NCI-H460 (cell line): ENCODE measurements at places on chromosomes 3 and 15. TPM values are rescaled to one million over a fixed set of nuclear protein-coding genes. Genes with fewer than 3 reads are reported as not detected.

SFMBT1 gene
- 9.6 and 10.1 TPM in 2 replicates for total RNA-seq

CHDH gene
- 0.57 and 1.2 TPM in 2 replicates for total RNA-seq

TLR9 gene
- not detected in 2 replicates for total RNA-seq

ITPKA gene
- total RNA-seq, result 1.4 and 1.6 TPM in 2 replicates

SLC6A20 gene
- not detected in 2 replicates for total RNA-seq

MYZAP gene
- not detected in 2 replicates for total RNA-seq

GOLIM4 gene
- total RNA-seq, result 20.5 and 26.0 TPM in 2 replicates

FBXW12 gene
- total RNA-seq, result not detected in 2 replicates

GOLGA8H gene
- total RNA-seq, result 1.1 and 2.3 TPM in 2 replicates

DNA sequence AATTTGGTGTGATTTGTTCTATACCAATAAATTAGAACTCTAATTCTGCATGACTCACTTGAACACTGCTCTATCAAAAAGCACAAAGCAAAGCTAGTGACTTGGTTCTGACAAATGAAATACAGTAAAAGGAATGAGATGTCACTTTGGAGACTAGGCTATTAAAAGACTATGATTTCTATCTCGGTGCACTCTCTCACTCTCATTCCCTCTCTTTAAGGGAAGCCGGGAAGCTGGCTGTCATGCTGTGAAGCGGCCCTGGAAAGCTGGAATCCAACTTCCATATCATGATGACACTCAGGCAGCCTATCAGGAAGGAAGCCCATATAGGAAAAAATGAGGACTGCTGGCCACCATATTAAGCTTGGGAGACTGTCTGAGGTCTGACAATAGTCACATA is 590.1 kb upstream of the CBLB start:
- DNase-seq, result no peak

DNA sequence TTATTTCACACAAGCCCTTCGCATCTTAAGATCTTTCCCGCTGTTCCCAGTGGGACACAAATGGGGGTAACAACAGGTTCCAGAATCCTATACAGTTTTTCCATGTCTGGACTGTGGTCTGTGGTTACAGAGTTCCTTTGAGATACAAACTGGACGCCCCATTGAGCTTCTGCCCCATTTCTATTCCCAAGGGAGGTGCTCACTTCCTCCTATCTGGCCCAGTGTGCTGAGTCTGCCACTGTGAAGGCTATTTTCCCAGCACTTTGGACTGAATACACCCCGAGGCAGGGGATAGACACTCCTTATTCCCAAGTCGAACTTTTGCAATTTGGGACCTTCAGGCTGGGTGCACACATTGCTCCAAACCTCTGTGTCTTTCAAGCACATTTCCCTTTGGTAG is 44.0 kb downstream of the MESD start:
- no peak for DNase-seq

DNA sequence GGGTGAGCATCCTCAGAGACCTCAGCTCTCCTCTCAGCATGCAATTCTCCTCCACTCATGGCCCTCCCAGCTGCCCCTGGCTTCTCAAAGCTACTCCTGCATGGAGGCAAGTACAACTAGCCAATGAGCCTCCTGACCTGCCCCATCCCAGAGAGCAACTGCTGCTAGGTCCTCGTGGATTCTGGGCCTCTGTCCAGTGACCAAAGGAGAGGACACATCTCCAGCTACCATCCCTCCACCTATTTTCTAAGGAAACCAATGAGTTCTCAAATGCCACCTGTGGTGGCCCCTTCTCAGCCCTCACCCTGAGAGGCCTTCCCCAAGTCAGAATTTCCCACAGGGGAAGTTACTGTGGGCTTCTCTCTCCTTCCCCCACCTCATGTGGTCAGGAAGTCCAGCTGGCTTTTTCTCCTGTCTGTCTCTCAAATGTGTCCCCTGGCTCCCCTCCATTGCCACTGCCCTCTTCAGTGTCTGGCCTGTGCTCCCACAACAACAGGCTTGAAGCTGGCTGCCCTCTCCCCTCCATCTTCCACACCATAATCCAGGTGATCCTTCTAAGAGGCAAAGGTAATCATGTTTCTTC is 43.0 kb downstream of the LIPC start:
- no peak for DNase-seq

DNA sequence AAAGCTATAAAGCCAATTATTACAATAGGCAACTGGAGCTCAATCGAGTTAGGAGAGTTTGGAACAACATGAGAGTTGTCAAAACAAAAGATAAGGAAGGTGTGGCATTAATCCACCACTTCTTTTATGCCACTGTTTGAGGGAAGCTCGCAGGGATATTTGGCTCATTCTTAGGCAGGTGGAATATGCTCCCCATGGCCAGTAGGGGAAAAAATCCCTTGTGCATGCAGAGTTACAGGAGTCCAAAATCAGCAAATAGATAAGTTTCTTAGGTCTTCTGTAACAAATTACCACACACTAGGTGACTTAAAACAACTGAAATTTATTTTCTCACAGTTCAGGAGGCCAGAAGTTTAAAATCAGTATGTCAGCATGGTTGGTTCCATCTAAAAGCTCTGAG is 135.4 kb upstream of the SYNPR start:
- no peak for DNase-seq

GRCh38 chr15:84926491-84927230 is 42.2 kb downstream of the SLC28A1 start:
- DNase-seq, result no peak

- no peak for DNase-seq
Measured at GRCh38 chr3:9507586-9508578, 45.7 kb downstream of the LHFPL4 start.

- no peak for DNase-seq
Measured at GRCh38 chr3:160224811-160225175, 429 bp upstream of the C3orf80 start.

GRCh38 chr3:187811585-187812250 is 66.5 kb upstream of the BCL6 start:
- no peak for DNase-seq

- no peak for DNase-seq
Measured at GRCh38 chr15:50126072-50126471, 7.0 kb upstream of the ATP8B4 start.

- DNase-seq, result no peak
Measured at GRCh38 chr3:73808862-73809509, 184.2 kb upstream of the PDZRN3 start.

DNA sequence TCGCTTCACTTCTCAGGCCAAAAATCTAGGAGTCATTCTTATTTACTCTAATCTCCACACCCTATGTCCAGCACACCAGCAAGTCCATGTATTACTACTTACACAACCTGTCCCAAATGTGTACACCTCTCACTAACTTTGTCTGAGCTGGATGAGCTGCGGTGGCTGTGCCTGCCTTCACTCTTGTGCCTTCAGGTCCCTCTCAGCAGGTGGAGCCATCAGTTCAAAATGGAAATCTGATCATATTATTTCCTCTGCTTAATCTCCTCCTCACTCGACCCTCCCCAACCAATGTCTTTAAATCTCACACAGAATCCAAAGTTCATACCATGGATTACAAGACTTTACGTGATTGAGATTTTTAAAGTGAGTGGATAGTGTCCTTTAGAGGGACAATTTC is 82.8 kb downstream of the SSR3 start:
- DNase-seq, result no peak

GRCh38 chr15:80557441-80558234 is 137.5 kb upstream of the ABHD17C start:
- DNase-seq, result no peak

GRCh38 chr3:187181454-187182170 is 15.7 kb upstream of the RTP1 start:
- no peak for DNase-seq

DNA sequence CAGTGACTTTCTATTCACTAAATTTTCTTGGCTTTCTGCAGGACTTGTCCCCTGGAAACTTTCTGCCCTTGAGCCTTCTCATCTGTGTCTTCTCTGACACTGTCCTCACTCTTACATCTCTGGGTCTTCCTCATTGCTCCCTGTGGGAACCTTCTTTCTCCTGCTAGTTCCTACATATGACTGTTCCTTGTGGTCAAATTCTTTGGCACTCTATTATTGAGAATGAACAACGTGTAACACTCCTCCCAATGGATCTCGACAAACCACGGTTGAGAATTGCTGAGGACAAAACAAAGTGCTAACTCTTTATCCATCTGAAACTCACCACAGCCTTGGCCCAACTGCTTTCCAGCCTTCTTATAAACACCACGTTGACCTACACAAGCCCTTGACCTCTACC is 3.5 kb upstream of the FAM81A start:
- DNase-seq, result no peak

GRCh38 chr3:157414861-157415260 is 21.8 kb upstream of the PTX3 start:
- no peak for DNase-seq

DNA sequence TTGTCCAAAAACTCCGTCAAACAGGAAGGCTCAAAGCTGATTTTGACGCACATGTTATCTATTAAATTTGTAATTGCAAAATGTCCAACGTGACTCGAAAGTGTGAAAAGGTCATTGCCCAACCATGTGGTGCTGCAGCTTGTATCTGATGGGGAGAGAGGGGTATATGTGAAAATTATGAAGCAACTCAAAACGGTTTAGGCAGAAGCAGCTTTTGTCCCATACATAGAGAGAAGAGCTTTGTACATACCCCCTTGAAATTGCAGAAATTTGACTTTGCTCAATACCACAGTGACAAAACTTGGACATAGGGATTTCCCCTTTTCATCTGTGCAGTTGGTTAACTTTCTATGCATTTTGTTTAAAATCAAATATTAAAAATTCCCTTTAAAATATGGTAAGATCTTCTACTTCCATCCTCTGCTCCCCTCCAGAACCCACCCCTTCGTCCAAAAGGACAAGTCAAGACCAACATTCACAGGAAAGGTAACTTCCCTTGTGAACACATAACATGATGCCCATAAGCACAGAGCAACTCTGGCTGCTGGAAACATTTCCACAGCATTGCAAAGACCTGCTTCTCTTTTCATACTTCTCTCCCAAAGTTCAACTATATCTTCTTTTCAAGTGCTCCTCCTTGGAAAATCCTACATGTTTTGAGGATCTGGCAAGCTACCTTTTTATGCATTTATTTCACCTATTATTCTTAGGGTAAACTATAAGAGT is 253.7 kb upstream of the THBS1 start:
- no peak for DNase-seq

DNA sequence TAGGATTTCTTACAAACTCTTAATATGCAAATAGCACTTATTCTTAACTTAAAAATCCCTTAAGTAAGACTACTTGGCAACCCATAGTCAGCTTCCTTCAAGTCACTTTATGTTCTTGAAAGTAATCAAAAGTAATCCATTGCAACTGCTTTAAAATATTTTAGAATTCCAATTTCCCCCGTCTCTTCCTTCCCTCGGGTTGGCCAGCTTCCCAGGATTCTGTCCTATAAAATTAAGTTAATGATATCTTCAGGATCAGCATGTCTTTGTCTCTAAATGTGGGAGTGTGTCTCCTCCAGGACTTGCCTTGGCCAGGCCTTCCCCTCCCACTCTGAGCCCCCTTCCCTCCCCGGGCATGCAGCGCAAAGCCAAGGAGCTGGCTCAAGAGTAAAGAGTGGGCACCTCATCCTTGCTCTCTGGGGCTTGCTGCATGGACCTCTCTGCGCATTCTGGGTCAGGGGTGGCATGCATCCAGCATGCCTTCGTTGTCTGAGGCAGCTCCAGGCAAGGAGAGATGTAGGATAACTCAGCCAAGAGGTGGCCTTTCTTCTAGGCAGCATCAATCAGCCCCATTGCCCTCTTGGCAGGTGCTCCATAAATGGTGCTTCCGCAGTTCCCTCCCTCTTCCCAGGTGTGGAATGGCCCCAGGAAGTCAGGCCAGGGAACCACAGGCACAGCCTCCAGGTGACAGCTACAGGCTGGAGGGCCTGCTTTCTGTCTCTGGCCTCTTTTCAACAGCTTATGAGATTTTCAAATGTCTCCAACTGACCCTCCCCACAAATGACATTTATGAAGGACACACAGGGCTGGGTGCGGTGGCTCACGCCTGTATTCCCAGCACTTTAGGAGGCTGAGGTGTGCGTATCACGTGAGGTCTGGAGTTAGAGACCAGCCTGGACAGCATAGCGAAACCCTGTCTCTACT is 108.7 kb upstream of the ALDH1A3 start:
- DNase-seq, result no peak

DNA sequence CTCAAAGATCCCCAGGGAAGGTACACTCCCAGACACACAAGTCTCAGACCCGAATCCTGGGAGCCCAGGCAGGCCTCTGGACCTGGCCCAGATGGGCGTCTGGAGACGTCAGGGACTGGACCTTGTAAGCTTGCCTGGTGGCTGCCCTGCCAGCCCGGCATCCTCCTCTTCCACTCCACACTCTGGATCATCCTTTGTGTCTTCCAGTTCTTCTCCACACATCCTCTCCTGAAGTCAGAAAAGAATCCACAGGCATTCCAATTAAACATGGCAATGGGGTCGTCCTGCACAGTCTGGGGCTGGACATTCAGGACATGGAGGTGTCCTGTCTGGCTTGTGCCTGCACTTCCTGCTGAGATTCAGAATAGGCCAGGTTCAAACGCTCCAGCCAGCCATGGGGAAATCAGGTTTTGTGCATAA is 208.8 kb upstream of the IGF1R start:
- no peak for DNase-seq

DNA sequence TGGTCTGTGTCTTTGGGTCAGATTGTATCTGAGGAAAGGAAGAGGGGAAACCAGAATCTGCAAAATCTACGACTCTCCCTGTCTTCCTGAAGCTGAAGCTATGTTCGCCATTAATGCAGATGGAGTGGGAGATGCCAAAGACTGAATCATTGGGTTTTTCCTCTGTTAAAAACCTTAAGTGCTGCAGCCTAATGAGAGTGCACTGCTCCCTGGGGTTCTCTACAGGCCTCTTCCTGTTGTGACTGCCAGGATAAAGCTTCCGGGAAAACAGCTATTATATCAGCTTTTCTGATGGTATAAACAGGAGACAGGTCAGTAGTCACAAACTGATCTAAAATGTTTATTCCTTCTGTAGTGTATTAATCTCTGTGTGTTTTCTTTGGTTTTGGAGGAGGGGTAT is 24.0 kb downstream of the RMDN3 start:
- DNase-seq, result no peak

DNA sequence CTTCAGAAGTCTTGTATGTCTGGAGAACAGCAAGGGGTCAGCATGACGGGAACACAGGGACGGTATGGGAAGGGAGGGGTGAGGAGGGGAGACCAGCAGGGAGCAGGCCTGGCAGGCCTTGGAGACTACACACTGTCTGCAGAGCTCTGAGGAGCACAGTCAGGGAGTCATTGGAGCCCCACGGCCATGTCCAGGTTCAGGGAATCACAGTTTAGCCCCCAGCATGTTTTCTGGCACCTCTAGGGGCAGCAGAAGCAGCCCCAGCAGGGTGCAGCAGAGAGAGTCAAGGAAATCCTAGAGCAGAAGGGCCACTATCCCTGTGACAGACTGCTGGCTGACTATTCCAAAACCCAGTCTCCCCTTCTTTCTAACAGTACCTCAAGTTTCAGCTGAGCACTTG is 3.2 kb downstream of the LAMP3 start:
- DNase-seq, result no peak

GRCh38 chr3:71713041-71713440 is 12.2 kb downstream of the EIF4E3 start:
- DNase-seq, result no peak

DNA sequence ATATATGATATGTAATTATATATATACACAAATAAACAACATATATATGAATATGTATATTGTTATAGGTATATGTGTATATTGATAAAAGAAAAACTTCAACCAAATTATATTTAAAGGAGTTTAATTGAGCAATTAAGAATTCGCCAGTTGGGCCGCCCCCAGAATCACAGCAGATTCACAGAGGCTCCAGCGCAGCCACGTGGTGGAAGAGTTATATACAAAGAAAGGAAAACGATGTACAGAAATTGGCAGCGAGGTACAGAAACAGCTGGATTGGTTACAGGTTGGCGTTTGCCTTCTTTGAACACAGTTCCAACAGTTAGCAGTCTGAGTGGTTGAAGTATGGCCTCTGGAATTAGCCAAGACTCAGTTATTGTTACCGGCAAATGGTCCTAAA is 137.3 kb upstream of the SLC24A5 start:
- no peak for DNase-seq
